ENCODE measurements at places on chromosomes 4 and X.

GRCh38 chr4:48237996-48238645 lies 31.5 kb downstream of the TEC start:
- no peak for DNase-seq

GRCh38 chr4:87478732-87479250 lies 50.4 kb downstream of the SPARCL1 start:
- no peak for DNase-seq

DNA sequence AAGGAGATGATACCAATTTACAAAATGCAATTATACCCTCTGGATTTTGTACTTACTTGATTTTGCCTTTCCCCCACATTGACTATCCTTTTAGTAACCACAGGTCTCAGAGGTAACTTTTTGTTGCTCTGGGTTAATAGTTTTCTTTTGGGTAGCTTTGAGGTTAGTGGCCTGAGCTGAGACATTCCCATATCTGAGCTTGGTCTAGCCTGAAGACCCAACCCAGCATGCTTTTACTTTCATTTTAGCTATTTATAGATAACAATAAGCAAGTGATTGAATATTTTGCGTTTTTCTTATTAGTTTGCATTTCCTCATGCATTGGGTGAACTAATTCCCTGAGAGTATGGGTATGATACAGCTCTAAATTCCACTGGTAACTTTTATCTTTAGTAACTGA lies 11.8 kb downstream of the HTN1 start:
- no peak for DNase-seq

GRCh38 chr4:15434676-15435075 lies 6.8 kb downstream of the C1QTNF7 start:
- DNase-seq: no peak

DNA sequence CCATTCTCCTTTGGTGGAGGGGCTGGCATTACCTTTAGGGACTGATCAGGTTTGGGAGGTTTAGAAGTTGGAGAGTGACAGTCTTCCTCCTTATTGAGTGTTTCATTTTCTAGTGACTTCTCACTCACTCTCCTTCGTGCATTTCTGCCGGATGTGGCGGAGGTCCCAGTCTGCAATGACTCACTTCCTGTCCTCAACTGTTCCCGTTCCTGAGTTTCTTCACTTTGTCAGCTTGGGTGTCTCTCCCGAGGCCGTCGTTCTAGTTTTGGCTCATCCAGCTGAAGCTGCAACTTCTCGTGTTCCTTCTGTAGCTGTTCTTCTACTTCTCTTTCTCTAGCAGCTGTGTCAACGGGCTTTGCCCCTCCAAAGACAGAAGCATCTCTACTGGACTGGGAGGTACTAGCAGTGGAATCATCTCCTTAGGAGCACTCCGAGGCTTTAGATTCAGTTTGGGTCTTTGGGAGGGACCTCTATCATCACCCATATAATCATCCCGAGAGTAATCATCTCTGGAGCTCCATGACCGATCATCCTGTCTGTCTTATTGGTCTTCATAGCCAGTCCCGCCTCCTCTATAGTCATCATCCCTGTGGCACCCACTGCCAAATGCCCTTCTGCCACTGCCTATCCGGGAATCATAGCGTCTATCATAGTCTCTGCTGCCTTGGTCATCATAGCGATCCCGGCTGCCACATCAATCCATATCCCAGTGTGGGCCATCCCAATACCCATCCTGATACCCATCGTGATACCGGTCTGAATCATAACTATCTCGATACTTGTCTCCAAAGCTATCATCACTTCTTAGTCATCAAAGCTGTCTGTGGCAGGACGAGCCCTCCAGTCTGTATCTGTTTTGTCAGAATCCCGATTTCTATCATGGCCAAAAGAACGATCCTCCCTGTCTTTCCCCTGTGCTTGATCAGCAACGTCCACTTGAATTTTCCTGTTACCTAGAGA lies 35.3 kb upstream of the VSIG4 start:
- DNase-seq: no peak

DNA sequence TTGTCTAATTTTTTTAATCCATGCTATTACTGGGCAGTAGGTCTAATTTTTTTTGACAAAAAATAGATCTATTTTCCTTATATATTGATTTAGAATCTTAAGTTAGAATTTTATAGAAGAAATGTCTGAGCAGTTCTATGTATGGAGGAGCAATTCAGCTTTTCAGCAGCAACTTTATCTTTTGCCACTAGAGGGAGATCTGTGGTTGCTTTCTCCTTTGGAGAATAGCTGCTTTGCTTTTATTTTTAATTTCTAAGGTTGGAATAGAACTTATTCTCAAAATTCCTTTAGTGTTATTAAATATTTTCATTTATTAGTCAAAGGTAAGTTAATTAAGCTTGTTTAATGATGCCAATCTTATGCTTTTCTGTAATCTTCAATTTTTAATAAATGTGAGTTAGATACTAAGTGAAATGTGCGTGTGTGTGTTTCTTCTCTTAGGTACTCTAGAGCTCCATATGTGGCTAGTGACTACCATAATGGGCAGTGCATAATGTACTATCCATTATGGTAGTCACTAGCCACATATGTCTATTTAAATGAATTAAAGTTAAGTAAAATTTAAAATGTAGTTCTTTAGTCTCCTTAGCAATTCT lies 29.3 kb downstream of the FAM199X start:
- DNase-seq: no peak

DNA sequence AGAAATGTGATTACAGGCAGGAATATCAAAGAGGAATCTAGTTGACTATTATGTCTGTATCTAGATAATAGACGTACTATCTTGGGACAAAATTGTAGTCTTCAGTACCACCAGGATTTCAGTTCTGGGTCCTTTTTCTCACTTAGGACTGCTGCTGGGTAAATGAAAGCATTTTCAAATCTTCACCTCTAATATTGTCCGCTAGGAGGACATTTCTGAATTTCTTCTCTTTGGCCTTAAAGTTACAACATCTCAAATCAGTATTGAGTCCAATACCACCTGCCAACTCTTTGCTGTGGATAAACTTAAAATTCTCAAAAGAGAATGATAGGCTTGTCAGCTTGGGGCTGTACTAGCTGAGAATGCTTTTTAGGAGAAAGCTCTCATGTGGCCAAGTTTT lies 6.0 kb downstream of the FGF16 start:
- no peak for DNase-seq

DNA sequence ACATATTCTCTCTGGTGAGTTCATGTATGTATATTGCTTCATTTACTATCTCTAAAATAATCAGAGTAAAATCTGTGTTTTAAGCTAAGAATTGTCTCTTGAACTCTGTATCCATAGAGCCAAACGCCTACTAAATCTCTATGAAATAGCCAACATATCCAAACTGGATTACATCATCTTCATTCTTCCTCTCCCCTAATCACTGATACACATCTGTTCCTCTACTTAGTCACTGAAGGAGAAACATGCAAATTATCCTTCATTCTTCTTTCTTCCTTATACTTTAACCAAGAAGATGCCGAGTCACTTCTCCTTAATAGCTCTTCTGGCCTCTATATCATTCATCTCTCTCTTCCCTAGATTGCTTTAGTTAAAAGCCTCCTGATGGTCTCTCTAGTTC lies 630.4 kb upstream of the FTHL17 start:
- no peak for DNase-seq

DNA sequence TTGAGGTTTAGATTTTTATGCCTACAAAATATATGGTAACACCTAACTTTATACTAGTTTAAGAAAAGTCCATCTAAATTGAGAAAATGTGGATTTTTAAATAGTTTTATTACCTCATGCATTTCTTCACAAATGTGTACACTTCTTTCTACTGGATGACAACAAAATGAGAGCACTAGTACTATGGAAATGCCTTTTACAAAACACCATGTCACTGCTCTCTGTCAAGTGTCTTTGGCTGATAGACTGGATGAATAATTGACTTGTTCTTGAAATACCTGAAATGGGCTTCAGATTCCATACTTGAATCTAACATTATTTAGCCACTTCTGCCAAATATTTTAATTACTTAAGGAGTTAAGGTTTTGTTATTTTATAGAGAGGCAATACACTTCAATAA lies 49.5 kb downstream of the AMELX start:
- no peak for DNase-seq

- DNase-seq: no peak
These were observed 186.5 kb downstream of the MAB21L2 start for GRCh38 chr4:150768497-150768896.

GRCh38 chr4:173801361-173801760 lies 271.3 kb upstream of the HAND2 start:
- no peak for DNase-seq

- DNase-seq: peak; percentile 82
These were observed 102.1 kb downstream of the UCHL1 start for GRCh38 chr4:41358647-41359421.

DNA sequence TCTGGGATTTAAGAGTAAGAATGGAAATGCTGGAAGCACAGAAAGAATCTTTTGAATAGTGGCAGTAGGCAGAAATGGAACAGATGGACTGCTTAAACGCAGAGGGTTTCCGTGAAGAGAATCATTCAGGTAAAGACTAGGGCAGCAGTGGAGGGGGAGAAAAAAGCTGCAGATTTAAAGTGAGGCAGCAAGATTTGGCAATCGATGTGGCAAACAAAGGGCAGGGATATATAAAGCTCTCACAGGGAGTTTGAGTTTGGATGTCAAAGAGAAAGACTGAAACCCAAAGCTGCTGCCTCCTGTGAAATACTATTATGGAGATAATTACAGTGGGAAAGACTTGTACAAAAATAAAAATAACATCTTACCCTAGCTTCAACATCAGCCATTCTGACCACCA lies 384.0 kb downstream of the CENPC start:
- no peak for DNase-seq

DNA sequence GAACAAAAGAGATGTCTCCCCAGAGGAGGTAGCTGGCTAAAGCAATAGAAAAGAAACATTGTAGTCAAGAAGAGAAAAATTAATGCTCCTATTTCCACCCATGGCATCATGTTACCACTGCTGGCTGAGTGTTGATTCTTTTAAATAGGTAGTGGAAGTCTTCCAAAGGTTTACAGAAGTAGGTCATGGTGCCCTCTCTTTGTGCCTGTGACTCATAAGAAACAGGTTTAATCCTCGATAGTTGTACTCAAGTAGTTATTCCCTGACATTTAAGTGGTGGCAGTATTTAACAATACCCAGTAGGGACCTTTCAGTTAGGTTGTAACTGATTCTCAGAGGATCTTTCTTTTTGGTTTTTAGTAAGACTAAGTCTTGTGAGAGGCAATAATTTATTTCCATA lies 247.8 kb downstream of the TEX13A start:
- no peak for DNase-seq

DNA sequence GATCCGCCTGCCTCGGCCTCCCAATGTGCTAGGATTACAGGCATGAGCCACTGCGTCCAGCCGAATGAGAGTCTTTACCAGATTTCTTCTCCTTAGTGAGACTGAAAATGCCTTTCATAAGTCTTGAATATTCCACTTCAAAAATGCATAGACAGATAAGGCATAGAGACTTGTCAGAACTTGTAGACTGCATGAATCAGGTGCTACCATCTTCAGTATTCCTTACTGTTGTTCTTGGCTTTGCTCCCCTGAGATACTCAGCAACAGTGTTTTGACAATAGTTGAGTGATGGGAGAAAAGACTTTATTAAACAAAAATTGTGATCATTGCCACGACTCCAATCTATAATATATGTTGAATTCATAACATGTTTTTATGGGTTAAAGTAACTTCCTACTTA lies 11.0 kb downstream of the TKTL2 start:
- DNase-seq: no peak

- no peak for DNase-seq
These were observed 42.4 kb downstream of the RHOXF2 start for GRCh38 chrX:120200851-120201250.

DNA sequence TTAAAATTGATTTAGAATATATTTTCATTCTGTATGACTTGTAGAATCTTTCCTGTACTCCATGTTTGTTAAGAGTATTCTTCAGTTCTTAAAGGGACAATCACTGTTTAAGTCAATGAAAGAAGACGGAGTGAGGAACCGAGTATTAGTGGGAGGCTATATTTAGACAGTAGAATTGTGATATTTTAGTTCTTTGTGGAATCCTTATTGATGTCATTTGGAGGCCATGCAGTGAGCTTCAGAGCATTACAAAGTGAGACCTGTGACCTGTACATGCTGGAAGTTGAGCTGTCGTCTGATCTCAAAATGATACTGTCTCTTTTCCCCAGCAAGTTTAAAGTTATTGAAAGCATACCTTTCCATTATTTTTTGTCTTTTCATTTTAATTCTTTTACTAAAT lies 394.7 kb downstream of the GALNTL6 start:
- DNase-seq: no peak

- DNase-seq: no peak
These were observed 119.3 kb downstream of the AFF1 start for GRCh38 chr4:87053802-87054767.

GRCh38 chr4:105234582-105234981 lies 87.9 kb downstream of the TET2 start:
- no peak for DNase-seq

DNA sequence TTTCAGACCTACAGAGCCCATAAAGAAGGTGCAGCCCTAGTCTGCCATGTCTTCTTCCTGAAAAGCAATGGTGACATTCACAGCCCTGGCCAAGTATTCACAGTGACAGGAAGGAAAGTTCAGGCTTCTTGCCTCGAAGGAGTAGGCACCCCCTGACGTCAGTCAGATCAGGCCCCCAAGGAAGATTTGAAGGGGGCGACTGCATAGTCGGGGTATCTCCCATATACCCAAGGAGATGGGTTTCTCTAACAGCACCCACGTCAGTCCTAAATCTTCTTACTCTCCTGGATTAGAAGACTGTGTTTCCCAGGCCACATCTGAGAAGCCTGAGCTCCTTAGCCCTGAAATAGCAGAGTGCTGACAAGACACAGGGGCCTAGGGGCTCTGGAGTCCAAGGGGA lies at the start of gene PPEF2:
TSS of gene PPEF2 (minus strand) at position 101 of the 400 bp plus-strand sequence. CDS start 6,127 bp downstream, outside the sequence.
- DNase-seq: no peak

DNA sequence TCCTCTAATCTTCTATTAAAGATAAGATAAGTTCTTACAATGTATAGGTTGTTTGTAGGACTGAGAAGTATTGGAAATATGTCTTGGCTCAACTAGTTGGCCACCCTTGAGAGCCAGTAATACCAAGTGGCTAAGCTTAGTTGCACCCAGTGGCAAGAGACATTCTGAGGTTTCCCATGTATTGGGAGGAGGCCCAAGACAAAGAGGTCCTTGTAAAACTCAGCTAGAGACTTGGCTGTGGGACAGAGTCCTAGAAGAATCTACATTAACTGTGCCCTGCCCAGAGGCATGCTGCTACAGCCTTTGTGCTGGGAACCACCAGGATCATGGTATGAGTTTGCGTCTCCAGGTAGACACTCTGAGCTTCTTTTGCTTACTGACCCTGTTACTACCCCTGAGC lies 41.9 kb upstream of the SLC4A4 start:
- no peak for DNase-seq

GRCh38 chrX:124127496-124127895 lies 166.0 kb downstream of the STAG2 start:
- DNase-seq: no peak

- no peak for DNase-seq
These were observed 17.7 kb upstream of the PAQR3 start for GRCh38 chr4:78956975-78957374.
